ENCODE measurements at places on chromosomes 2 and 18.

DNA sequence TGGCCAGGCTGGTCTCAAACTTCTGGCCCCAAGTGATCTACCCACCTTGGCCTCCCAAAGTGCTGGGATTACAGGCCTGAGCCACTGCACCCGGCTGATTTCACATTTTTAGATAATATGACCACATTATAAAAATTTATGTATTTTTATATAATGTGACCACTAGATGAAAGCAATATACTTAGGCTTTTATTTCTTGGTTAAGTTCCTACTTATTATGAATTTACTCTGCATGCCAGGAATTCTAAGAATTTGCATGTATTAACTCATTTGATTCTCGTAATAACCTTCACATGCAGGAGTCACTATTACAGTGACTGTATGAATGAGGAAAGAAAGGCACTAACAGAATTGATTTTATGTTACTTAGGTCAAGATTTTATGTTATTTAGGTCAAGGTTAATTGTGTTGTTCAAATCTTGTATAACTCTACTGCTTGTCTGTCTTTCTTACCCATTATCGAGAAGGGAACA is 25.6 kb upstream of the CASP8 start:
- no peak for DNase-seq

GRCh38 chr18:60812921-60813320 is 440.3 kb upstream of the MC4R start:
- no peak for DNase-seq

DNA sequence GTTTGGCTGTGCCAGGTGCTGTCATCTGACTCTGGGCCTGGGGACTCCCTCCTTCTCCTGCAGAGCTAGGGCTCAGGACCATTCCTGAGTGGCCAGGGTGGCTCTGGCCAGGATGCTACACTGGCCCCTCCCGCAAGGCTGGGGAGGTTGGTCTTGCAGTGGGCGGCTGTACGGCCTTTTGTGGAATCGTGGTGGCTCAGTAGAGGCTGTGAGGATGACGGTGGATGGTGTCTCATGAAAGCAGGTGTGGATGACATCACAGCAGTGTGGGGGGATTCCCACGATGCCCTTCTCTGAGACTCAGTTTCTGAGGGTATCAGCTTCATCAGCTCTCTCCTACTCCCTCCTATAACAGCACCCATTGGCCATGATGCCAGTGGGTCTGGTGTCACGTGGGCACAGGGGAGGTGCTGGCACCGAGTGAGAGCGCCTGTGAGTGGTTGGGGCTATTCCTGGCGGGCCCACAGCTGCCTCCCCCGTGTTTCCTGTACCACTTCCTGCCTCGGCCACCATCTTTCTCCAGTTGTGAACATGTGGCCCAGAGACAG is 144.2 kb upstream of the HDAC4 start:
- no peak for DNase-seq

DNA sequence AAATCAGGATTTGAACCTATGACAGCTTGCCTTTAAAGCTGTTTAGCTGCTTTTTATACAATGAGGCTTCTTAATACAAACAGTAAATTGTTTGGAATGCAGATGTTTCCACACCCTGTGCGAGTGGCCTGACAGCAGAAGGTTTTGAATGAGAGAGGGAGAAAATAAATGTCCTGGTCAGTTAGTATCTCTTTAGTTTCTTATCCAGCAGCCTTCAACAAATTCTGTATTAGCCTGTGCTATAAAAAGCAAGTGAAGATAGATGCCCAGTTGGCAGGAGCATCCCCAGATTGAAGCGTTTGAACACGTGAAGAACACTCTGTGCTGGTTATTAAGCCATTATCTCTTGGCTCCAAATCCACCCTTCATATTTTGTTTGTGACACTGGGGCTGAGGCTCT is 70.6 kb downstream of the CERS6 start:
- no peak for DNase-seq

GRCh38 chr2:122748552-122749011 is 993.1 kb downstream of the TSN start:
- DNase-seq = peak; percentile 3

DNA sequence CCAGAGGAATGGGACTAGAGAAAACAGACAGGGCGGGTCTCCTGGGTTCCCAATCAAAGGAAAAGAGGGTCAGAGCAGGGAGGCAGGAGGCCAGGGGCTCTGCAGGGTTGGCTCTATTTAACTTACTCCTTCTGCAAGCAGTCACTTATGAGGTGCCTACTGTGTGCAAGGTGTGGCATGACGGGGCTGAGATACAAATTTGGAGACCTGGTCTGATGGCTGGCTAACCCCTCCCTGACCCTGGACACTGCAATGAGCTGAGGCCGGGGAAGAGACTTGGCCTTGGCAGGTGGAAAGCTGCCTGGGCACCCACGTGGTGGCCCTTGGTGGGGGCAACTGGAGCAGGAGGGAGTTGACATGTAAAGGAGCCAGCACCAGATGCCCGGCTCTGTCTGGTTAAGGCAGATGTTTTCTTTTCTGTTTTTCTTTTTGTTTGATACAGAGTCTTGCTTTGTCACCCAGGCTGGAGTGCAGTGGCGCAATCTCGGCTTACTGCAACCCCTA is 148.5 kb upstream of the GATA6 start:
- DNase-seq = no peak

DNA sequence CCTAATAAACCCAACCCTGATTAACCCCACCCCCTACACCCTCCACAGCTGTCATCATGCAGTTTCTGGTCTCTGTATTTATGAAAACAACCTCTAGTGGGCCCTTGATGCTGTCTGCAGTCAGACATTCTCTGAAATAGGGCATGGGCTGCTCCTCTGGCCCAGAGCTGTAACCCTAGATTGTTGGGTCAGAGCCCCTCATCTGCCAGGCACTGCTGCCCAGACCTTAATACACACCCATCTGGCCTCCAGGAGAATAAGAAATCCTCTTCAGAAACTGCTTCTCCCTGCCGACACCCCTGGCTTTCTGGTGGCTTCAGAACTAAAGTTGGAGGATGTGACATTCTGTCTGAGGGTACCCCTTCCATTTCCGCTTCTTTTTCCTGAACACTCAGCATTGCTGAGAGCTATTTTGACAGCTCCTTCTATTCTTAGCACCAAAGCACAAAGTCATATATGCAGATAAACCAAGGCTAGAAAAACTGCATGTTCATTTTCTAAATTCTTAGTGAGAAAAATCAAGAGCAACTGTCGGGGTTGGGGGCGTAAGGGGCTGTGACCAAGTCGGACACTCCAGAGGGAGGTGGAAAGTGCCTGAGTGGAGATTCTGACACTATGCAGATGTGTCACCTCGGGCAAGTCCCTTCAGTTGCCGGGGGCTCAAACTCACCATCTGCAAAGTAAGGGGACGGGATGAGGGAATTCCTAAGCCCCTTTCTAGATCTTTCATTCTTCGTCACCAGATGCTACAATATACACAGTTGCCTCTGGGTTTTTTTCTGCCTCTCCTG is 28.7 kb downstream of the SRSF7 start:
- no peak for DNase-seq

DNA sequence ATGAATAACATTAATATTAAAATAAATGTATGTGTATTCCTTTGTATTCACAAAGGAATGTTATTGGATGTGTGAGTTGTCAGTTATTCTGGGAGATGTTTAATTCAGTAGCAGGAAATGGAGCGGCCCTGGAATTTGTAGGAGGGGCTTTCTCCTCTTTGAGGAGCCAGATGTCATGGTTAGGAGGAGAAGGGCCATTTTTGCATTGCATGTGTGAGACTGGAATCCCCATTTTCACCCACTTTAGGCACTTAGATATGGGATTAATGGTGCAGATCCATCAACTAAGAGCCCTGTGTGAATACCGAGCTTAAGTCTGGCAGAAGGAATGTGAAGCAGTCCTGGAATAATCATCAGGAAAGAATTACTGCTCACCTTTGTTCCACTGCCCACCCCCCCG is 439.2 kb downstream of the PARD3B start:
- DNase-seq = no peak

DNA sequence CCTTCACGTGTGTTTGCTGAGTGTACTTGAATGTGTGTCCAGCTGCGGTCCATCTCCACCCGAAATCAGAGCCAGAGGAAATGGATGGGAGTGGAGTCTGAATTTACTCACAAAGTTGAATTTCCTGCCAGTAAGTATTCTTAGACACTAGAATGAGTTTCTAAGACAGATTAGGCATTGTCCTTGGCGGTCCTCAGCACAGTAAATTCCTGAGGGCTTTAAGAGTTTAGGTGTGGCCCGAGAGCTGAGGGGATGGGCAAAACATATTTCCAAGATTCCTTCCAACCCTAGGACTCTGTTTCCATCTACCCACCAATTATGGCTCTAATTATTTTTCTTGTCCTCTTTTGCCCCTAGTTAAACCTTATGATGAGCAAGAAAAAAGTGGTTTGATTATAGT is 90.3 kb upstream of the PHLPP1 start:
- DNase-seq = no peak

DNA sequence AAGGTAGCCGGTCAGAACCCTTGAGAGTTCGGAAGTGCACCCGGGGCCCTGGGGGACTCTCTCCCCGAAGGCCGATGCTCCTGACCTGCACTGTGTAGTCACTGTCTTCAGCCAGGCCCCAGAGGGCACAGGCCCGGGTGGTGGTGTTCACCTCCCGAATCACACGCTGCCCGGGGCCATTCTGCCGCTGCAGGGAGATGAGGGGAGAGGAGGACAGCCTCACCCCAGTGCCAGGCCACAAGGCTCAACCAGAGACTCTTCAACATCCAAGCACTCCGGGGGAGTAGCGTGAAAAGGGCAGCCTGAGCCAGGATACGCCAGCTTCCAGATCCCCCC is 1.1 kb downstream of the FNDC4 start:
- no peak for DNase-seq

DNA sequence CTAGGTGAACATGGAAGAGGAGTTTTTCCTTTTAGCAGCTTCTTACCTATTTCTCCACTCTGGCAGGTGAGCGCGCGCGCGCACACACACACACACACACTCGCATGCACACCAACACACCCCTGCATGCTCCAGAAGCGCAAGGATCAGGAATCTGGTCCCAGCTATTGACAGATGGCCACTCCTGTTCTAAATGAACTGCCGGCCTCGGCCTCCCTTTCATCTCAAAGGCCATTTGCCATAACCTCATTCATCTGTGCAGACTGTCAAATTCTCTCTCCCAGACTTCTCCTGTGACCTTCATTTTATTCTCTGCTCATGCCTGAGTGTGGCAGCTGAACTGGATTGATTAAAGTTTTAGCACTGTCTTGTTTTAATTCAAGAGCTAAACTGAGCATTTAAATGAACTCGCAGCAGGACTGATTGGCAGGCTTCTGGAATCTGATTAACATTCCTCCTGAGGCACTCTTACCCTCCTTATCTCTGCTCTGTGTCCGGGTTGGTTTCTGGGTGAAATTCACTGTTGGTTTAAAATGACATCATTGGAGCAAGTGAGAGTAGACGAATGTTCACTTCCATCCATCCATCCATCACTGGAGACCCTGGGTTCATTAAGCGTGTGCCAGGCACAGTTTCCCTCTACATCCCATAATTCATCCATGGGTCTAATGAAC is 58.8 kb downstream of the FECH start:
- DNase-seq = no peak

DNA sequence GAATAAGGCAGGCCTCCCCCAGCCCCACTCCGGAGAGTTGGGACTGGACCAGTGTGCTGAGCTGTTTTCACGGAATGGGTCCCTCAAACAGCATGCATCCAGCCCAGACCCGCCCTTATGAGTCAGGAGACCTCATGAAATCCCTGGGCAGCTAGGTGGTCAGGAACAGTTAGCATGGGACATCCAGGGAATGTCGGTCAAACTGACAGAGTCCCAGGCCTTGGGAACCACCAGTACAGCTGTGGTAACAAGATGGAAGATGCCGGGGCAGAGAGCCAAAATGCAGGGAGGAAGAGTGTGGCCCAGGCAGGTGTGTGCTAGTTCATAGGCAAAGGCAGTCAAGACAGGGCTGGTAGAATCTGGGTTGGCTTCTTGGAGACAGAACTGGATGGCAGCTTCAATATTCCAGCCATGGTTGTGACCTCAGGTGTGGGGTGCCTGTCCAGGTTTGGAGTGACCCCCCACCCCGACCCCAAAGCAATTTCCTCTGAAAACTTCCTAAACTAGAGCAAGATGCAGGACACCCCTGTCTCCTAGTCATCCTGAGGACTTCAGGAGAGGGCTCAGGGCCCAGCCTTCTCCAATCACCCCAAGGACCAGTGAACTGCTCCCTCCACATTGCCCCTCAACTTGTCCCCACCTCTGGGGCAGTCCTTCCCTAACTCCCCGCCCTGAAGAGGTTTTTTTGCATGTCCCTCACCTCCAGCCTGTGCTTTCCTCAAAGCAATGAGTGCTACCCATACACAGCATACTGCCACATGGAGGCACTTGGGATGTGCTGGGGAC is 46.5 kb downstream of the KCNIP3 start:
- no peak for DNase-seq

- DNase-seq = no peak
These were observed 310.1 kb downstream of the EXOC6B start for GRCh38 chr2:72515696-72516095.

DNA sequence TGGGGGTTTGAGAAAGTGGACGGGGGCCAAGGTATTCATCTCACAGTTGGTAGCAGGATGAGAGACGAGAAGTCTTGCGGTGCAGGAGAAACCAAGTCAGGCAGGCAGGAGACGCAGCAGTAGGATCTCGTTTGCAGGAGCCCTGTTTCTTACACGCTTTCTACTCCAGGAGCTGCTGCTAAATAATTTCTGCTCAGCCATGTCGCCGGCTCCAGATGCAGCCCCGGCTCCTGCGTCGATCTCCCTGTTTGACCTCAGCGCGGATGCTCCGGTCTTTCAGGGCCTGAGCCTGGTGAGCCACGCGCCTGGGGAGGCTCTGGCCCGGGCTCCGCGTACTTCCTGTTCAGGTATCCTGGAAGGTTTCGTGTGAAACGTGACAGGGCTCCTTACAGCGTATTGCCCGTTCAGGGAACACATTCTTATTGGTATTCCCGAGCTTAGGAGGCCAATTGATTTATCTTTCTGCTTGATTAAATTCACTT is 494 bp downstream of the ANKZF1 start:
- peak; percentile 59 for DNase-seq

DNA sequence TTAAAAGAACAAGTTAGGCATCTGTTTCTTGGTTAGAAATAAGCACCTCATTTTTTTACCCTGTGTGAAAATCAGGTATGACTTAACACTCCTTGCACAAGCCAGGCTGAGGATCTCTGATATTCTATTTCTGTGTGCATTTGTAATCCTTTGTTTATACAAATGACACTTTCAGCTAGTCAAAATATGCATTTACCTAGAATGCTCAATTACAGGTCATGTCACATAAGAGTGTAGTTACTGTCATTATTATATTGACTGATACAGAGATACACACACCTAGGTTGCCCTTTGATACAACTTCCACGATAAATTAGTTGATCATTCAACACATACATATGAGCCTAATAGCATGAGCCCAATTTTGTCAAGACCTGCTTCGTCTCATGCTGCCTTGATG is 144.3 kb downstream of the CHST9 start:
- no peak for DNase-seq

- DNase-seq = no peak
These were observed 57.8 kb downstream of the SPRED2 start for GRCh38 chr2:65374575-65374974.

DNA sequence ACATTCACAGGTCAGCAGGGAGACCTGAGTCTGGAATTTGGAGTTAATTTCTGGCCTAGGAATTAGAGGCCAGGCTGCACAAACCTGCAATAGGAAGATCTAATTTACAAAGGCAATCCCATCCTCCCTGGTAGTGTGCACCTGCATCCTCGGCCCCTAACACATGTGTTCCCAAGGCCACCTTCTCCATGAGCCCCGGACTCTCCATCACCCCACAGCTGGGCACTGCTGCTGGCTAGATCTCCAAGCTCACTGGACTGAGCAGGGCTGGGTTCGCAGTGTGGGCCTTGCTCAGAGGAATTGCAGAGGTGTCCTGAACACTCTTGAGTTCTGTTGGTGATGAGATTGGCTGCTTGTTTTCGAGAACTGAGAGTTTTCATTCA is 162.6 kb upstream of the TWIST2 start:
- no peak for DNase-seq
